Activated CD4-positive, alpha-beta T cell treated with anti-CD3 and anti-CD28 coated beads for 4 hours (primary cell): ENCODE measurements at places on chromosomes 1 and 21.

GRCh38 chr1:62196086-62196690 is 1.5 kb downstream of the L1TD1 start:
- no peak for DNase-seq

GRCh38 chr1:85444381-85444780 is 20.6 kb downstream of the DDAH1 start:
- no peak for DNase-seq

DNA sequence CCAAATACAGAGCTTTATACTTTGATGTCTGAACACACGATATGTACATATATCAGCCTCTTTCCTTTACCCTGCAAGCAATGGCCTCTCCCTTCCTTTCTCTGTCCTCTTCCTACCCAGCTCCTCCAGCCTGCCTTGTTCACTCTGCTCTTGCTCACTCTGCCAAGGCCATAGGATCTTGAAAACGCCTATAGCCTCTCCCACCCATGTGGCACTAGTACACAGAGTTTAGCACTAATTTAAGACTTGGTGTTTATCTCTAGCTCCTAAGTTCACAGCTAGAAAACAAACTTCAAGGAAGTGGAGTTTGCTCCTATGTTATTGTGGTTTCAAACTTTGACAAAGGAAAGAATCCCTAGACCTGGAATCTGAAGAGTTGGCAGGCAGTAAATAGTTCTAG is 225.0 kb upstream of the RUNX1 start:
- DNase-seq: no peak

DNA sequence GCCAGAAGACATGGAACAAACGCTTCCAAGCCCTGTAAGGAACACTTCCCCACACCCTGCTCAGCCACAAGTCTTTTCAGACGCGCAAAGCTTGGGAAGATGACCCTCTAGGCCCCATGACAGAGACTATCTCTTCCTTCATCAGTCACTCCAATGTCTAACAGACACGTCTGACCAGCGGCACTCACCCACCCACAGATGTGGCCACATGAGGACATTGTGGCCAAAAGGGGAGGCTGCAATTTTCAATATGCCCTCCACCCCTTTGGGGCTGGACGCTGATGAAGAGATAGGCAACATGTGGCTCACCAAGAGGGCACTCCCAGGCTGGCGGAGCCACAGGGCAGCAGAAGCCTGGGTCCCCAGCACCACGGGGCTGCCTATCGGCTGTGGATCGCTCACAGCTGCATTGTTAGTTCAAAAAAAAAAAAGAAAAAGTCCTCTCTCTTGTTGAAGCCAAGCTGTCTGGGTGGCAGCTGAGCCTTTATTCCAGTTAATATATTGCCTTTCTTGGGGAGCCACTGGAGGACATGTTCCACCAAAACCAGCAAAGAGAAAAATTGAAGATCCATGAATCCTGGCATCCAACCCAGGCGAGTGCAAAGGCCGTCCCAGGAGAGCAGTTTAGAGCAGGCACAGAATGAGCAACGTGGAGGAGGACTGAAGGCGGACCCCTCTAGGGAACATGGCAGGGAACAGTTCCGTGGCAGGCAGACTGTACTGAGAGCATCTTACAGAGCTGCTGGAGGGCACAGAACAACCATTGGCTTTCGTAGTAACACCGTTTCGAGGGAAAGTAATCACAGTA is 52.7 kb upstream of the GPR153 start:
- DNase-seq: no peak

DNA sequence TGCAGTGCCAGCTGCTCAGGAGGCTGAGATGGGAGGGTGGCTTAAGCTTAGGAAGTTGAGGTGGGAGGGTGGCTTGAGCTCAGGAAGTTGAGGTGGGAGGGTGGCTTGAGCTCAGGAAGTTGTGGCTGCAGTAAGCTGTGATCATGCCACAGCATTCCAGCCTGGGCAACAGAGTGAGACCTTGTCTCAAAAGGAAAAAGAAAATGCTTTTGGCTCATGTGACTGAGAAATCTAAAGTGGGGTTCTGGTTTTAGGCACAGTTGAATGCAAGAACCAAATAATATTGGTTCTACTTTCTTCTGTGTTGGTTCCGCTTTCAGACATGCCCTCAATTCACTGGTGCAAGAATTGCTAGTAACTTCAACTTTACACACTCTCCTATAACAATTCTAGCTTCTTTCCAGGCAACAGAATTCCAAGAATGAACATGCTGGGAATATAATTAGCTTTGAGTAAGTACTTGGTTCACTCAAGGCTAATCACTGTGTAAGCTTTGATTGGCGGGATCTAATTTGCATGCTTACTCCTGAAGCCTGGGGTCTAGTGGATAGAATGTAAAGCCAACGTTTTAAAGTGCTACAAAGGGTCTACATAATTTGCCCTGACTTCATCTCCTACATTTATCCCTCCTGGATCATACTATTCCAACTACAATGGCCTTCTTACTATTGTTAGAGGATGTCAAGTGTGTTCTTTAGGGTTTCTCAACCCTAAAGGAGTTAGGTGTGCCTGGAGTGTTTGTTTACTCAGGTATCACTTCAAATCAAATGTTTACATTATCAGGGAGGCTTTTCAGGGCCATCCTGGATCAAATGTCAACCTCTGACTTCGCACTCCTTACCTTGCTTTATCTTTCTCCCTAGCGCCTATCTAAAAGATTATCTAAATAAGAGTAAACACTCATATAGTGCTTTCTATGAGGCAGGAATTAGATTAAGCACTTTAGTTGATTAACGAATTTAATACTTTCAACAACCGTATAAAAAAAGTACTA is 115.1 kb downstream of the SLC16A1 start:
- DNase-seq: no peak

DNA sequence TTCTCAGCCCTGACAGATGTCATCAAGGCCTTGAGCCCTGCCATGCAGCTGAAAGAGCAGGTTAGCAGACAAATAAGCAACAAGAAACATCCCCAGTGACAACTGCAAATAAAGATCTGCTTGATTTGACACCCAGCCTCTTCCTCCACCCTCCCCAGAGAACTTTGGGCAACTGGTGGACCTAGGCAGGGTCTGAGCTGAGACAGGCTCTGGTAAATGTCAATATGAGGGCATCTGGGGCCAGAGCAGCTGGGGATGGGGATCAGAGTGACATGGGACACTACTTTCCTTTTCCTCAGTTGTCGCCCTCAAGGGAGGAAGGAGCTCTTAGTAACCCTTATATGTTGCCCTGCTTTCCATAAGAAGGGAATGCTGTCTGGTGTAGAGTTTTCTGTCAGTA is 544.1 kb downstream of the NEGR1 start:
- DNase-seq: no peak

GRCh38 chr1:183000167-183000962 is 22.9 kb upstream of the LAMC1 start:
- DNase-seq: no peak

DNA sequence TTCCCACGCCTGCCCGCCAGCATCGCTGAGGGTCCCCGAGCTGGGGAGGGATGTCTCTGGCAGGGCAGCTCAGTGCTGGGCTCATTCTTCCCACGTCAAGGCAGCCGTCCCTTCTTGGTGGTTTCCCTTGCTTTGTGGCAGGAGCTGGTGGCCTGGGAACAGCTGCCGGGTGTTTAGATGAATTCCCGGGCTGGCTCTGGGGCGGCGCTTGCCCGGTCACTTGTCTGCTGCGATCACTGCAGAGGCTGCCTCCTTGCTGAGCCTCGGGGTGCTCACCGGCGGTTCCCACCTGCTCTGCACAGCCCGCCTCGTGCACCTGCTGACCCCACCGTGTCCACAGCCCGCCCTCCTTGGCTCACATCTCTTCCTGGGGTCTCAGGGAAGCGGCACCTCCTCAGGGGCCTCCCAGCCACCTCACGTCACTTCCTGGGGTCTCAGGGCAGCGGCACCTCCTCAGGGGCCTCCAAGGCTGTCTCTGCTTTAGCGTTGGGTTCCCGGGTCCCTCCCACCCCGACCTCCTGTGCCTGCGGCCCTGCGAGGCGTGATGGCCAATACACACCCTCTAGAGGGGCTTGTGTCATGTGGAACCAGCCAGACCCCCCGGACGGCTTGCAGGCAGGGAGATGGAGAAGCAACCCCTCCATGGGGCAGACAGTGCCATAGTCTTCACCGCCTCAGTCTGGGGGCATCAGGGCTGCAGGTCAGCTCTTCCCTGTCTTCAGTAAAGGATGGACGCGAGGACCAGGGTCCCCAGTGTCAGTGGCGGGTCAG is 13.5 kb downstream of the COL18A1 start:
- DNase-seq: no peak

GRCh38 chr1:244089561-244089960 is 38.5 kb downstream of the ZBTB18 start:
- DNase-seq: no peak

GRCh38 chr1:160418483-160418882 is 18.1 kb downstream of the VANGL2 start:
- no peak for DNase-seq

DNA sequence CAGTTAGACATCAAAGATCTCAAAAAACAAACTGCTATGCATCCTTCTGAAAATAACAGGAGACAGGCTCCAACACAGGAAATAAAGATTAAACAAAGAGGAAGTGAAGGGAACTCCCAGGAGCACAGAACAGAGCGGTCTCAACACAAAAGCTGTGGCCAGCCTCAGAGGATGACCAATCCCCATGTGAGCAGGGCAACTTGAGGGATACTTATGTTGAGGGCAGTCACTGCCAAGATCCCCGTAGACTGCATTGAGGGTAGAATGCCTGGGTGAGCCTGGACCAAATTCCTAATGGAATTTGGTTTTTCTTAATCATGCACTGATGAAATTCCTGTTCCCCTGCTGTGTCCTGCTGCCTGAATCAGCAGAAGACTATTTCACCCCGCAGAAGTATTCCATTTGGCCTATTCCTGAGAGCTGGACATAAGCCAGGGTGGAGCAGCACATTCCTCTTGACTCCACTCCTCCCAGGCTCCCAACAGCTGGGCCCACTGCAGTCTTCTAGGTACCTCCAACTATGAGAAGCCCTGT is 49.0 kb downstream of the JAK1 start:
- no peak for DNase-seq

DNA sequence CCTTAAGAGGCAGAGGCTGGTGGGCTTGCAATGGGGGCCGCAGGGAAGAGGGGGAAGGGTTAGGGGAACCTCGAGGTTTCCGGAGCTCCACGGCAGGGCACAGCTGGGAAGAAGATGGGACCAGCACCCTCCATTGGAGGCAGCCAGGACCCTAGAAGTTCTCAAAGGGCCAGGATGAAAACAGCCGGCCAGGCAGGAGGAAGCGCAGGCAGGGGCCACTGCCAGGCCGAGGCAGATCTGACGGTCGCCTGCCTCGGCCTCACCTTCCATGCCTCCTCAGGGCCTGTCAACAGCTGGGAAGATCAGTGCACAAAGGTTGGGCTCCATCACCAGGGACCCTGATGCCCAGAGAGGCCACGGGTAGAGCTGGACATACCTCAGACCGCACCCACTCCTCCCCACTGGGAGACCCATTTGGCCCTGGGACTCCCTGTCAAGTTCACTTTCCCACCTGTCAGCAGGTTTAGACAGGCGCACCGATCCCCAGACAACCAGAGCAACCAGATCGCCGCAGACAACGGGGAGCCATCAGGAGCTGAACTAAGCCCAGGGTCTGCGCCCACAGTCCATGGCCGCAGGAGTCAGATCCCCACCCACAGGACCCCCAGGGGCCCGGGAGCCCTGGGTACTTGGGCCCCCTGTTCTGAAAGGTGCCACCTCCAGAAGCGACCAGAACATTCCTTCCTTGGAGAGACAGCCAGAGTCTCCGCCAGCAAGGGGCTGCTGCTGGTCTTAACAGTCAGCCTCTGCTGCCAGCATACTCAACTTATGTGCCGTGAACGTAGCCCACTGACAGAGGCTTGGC is 2.2 kb downstream of the SLC19A1 start:
- DNase-seq: no peak

GRCh38 chr1:17207540-17207939 is 2.6 kb downstream of the PADI1 start:
- DNase-seq: no peak
